ENCODE measurements at places on chromosomes 1 and 21.

- DNase-seq, result no peak
Observed at GRCh38 chr1:81700728-81701470, 99.8 kb upstream of the ADGRL2 start.

- no peak for DNase-seq
Observed at GRCh38 chr1:160866695-160867260, 4.1 kb upstream of the CD244 start.

GRCh38 chr1:22126531-22126930 lies 16.4 kb downstream of the WNT4 start:
- DNase-seq, result no peak

GRCh38 chr1:119160409-119160808 lies 20.0 kb upstream of the WARS2 start:
- DNase-seq, result peak; percentile 7

DNA sequence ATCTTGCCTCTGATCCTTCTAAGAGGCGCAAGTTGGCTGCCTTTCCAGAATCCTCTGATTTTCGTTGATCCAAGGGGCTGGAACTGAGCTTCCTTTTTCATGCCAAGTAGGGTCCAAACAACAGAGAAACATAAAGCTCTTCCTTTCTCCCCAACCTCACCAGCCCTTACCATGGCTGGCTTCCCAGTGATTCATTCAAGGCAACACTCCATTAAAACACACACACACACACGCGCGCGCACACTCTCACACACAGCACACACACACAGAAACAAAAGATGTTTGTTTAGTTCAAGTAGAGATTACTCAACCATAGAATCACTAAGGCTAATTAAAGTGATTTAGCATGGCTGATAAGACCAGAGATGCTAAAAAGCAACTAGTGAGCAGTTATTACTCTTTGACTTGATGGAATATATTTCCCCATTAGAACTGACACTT lies 13.0 kb upstream of the GUCA2A start:
- peak; percentile 92 for DNase-seq

DNA sequence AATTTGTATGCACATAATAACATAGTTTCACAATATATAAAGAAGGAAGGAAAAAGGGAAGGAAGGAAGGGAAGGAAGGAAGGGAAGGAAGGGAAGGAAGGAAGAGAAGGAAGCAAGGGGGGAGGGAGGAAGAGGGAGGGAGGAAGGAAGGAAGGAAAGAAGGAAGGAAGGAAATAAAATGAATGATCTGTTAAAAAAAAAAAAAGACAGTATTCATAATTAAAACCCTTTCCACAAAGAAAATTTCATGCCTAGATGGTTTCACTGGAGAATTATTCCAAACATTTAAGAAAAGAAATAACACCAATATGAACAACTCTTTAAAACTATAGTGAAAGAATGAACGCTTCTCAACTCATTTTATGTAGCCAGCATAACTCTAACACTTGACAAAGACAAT lies 44.8 kb downstream of the CDKN2C start:
- DNase-seq, result no peak

DNA sequence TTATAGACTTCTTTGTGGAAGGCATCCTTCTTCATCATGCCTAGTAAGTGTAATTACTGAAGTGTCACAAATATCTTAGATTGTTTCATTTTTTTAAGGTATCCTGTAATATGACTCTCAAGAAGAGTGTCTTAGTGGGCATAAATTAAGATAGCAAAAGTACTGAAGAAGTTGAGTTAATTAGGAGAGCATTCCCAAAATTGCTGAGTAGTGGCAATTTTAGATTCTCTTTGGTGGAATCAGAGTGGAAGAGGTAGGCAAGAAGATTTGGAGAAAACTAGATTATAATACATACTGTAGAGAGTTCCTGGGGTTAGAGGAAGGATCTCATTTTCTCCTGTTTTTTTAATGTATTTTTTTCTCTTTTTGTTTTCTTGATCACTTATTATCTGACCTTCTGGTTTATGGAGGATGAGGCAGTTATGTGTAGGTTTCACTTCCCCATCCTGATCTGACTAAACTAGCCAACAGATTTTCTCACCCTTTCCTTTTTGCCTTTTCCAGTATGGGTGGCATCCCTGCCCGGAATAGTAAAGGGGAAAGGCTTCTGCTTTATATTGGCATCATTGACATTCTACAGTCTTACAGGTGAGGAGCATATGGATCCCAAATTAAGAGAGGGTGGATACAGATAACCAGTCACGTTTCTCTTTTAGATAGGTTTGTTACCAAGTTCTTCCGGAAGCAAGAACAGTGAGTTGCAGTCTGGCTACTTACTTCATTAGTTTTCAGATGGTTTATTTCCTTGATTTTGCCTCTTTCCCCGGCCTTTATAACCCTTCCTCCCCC lies 16.7 kb upstream of the PSMD4 start:
- no peak for DNase-seq

DNA sequence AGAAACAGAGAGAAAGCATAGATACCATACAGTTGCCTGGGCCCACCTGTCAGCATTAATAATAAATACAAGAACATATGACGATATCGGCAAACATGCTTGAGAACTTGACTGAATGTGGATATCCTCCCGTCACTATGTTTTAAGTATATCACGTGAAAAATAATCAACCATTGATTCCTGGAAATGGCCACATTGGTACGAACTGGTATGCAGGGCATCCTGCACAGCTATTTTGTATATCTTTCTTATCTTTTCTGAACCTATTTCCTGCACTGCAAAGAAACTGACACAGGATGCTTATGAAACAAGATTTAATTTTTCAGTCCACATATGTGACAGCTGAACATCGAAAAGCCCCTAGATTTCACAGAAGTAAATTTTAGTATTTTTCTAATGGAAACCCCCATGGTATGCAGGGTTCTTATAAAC lies 22.8 kb upstream of the RGS1 start:
- DNase-seq, result no peak

DNA sequence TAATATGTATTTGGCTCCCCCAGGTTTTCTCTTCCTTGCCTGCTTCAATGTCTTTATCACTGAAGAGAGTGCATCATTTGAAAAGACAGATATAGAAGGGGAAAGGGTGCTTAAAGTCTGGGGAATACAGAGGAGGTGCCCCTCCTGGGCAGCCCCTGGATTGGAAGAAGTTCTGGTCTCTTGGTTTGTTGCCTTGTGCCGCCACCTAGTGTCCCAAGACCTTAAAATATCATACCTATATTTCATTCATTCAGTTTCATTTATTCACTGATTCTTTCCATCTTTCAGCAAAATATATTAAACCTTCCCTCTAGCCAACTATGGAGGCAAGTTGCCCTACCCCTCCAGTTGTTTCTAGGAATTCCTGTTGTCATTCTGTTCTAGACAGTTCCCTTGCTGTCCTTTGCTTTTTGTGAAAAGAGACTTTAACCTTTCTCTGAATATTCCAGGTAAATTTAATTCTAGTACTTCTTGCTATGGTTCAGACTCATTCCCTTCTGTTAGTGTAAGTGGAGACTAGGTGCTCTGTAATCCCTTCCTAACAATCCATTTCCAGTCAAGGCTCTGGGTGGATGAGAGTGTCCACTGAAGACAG lies 56.1 kb downstream of the MEF2D start:
- no peak for DNase-seq

GRCh38 chr1:2130156-2130555 lies 64.4 kb downstream of the FAAP20 start:
- no peak for DNase-seq

- no peak for DNase-seq
Observed at GRCh38 chr1:16464917-16465625, 24.5 kb downstream of the NECAP2 start.

DNA sequence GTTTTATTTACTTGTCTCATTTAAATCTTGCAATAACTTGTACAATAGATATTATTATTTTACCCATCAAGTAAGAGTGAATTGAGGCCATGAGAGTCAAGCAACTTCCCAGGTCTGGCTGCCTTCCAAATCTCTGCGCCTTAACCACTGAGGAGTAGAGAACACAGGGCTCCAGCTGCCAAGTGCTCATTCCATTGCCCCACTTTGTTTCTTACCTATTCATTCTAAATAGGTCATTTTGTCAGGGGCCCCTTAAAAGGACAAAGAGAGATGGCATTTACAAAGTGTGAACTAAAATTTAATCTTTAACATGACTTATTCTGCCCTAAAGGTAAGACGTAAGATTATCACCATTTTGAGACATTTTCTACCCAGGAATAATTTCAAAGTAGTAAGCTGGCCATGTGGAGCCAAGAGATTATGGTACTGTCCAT lies 3.5 kb downstream of the PPP1R15B start:
- DNase-seq, result peak; percentile 22

DNA sequence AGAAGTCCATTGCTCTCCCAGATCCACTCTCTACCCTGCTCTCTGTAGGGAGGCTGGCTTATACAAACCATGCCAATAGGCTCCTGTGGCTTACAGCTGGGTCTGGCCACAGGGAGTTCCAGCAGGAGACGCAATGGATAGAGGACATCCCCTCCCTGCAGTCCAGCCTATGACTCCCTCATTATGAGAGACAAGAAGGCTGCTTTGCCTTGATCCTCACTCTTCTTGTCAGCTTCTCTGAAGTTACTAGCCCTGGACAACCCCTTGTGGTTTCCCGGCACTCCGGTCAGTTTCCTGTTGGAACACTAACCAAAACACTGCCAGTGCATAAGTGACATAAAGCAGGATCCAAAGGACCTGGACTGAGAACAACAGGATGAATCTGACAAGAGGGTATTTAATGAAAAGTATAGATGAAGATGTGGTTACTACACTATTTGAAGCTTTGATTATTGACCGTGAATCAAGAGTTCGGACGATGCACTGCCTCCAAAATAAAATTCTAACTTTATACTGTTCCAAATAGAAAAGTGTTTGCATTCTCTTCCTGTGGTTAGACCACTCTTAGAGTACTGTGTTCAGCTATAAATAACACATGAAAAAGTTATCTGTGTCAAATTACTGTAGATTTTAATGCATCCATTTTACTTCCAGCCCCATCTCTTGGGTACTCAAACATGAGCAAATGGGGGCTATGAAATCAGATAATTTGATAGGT lies 32.7 kb upstream of the ZNF326 start:
- peak; percentile 59 for DNase-seq

- no peak for DNase-seq
Observed at GRCh38 chr1:226825037-226825745, 45.2 kb upstream of the PSEN2 start.

- no peak for DNase-seq
Observed at GRCh38 chr21:42806509-42807140, 72.7 kb downstream of the WDR4 start.

- DNase-seq, result peak; percentile 39
Observed at GRCh38 chr1:51061231-51061918, 40.7 kb upstream of the C1orf185 start.

- DNase-seq, result no peak
Observed at GRCh38 chr1:147913362-147913942, 10.9 kb downstream of the GJA8 start.

DNA sequence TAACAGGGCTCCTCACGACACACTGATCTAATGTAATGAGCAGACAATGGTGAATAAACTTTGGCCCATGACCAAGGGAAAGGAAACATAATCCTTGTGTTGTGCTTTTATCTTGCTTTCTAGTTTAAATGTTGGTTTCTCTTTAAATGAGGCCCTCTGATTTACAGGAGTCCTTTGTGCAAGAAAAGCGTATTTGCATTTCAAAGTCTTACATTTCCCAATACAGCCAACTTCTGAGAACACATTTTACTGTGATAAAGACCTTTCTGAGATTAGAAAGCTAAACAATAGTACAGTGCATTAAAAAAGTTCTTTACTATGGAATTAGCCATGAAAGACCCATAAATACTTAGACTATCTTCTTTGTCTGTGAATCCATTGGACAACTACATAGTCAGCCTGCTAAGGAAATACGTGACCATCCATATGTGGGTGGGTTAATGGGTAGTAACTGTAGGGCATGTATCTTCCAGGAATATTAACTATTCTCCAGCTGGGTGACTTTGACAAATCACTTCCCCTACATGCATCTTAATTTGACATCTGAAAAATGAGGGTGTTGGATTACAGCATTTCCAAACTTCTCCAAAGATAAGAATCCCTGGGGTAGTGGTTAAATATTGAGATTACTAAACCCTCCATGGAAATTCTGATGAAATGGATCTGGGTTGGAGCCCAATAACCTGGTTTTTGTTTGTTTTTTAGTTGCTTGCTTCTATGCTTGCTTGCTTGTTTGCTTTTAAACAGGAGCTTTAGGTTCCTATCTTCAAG lies 50.3 kb upstream of the USP1 start:
- DNase-seq, result no peak

GRCh38 chr1:11913291-11913690 lies 12.9 kb downstream of the KIAA2013 start:
- no peak for DNase-seq

- no peak for DNase-seq
Observed at GRCh38 chr1:47417170-47418044, 1.3 kb downstream of the FOXE3 start.

DNA sequence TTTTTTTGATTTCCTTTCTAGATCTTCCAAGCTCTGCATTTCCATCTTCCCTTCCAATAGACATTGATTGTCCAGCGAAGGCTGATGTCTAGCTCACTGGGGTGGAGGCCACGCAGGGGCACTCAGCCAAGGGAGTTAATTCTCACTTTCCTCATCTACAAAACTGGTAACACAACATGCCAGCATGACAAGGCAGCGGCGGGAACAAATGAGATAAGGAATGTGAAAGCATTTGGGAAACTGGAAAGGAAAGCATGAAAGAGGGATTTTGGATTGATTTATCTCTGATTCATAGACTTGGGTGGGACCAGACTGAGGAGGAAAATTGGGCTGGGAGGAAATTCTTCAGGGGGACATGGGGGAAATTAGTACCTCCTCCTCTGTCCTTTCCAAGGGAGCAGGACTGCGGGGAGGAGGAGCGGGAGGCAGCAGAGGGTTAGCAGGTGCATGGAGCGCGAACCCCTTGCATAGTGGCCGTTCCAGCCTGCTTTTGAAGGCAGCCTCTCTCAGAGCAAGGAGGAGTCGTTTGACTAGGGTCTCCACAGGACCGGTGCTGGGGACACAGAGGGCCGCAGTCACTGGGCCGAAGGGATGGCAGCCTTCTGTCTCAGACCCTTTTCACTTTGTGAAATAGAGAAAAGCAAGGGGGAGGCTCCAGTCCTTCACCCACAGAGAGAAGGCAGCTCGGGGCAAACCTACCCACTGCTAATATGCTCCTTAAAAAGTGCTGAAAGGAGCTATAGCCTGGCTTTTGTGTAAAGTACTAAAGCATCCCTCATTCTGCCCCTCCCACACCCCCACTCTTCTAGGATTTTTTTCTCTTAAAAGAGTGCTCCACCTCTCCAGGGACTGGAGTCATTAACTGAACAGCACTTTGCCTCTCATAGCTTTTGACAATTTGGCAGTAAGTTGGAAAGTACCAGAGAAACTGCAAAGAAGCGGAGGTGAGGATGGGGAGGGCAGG lies 89.2 kb downstream of the PLXNA2 start:
- no peak for DNase-seq

DNA sequence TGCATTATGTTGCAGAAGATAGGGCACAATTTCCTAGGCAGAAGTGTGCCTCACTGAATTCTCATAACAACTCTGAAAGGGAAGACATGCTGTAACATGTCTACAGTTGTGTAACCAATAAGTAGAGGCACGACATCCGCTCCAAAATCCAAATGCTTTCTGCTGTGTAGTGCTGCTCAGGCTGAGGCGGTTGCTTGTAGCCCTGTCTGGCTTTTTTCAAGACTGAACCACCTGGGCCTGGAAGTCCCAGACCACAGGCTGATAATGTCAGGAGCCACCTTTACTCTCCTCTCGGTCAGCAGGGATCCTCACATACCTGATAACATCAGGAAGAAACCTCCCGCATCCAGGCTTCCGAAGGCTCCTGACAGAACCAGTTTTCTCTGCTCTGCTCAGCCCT lies 10.9 kb downstream of the AKNAD1 start:
- DNase-seq, result no peak

- no peak for DNase-seq
Observed at GRCh38 chr1:153261281-153262069, 2.0 kb downstream of the LORICRIN start.

Data from HFFc6 (cell line).